MCF 10A (cell line): ENCODE measurements at places on chromosomes 2 and 18. TPM values are rescaled to one million over a fixed set of nuclear protein-coding genes. Genes with fewer than 3 reads are reported as not detected.

DNA sequence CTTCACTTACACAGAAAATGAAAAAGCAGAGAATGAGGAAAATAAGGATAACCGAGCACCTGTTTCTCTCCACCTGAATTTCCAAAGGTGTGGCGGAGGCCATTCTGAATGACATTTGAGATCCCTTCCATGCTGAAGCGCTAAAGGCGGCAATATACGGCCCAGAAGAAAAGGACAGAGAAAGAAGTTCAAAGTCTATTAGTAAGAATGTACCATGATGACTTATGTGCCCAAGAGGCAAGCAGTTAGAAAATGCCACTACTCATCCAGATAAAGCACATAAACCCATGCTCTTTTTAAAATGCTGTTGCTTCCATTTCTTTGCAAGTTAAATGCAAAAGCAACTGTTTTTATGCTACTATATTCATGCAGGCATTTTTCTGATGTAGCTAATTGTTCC is 37.2 kb downstream of the FEZ2 start:
- no peak for DNase-seq

VIT gene
- total RNA-seq = not detected in 2 replicates

KLF7 gene
- 40.1 and 51.8 TPM in 2 replicates for total RNA-seq

CNOT11 gene
- total RNA-seq = 33.4 and 38.5 TPM in 2 replicates
